Ecto neural progenitor cell (in vitro differentiated cells): ENCODE measurements at places on chromosomes 6 and 20.

GRCh38 chr6:164015088-164015484, 600.6 kb downstream of the QKI start:
- DNase-seq = no peak

DNA sequence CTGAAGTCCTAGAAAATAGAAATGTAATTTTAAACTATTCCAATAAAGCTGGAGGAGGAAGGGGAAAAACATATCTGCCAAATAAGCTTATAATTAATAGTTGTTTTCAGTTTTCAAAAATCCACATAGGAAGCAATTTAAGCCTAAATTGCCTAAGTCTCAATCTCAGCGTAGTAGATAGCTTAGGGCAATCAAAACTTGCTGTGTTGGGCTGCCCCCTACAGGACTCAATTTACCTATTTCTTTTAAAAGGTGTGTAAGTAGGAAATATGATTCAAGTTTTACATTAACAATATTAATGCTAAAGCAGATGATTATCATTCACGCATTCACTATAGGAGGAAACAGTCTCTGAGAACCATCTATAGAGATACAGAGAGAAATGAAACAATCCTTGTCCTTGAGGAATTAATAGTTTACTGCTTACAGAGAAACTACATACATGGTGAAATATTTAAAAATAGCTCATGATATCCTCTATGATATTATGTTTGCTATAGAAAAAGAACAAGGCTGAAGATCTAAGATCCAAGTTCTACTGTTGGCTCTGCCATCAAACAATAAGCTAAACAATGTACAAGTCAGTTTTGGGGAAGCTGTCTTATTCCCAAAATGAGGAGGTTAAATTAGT, 102.1 kb downstream of the ATG5 start:
- no peak for DNase-seq

DNA sequence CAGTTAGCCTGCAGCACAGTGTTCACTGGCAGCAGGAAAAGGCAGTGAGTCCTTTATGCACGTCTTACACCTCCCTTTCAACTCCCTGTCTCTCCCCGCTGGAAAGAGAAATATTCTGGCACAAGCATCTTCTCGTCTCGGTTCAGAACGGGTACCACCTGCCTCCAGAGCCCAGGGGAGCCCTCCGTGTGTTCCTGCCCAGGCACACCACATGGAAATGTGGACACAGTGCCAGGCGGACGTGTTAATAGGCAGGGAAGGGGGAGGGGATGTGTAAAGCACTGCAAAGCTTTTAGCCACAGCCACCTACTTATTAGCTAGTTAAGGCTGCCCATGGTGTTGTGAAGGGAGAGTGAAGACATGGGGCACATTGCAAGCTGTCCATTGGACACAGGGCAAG, 219.7 kb downstream of the FARS2 start:
- DNase-seq = no peak

GRCh38 chr20:42370075-42370474, 751.9 kb upstream of the CHD6 start:
- no peak for DNase-seq

DNA sequence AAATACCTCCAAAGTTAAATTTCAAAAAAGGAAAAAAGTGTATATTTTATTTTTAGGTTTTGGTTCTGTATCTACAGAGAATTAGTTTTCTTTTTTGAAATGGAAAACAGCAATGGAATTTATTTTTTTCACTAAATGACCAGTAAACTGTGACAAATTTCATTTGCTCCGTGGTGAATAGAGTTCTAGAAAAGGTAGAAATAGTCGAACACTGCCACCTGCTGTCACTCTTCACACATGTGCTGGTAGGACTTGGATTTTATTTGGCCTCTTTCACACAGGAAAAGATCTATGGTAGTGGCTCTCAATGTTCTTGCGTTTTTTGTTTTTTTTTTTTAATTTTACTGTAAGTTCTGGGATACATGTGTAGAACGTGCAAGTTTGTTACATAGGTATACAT, 312.5 kb downstream of the EYA4 start:
- DNase-seq = no peak

DNA sequence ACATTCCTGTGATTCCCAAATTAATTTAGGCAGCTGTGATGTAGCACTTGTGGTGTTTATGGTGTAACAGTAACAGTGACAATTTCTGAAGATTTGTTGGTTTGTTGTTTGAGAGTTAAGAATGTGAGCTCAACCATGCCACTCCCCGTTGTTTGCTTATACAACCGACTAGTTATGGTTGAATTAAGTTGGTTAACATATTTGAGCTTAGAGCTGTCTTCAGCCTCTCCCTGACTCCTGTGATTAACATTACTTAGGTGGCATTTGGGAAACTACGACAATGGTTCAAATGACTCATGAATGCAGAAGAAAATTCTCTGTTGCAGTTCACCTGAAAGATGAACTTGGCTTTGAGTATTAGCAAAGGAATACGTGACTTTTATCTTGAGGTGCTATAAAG, 35.9 kb upstream of the PRL start:
- DNase-seq = no peak

GRCh38 chr20:1830240-1830639, 65.0 kb upstream of the SIRPA start:
- DNase-seq = no peak

DNA sequence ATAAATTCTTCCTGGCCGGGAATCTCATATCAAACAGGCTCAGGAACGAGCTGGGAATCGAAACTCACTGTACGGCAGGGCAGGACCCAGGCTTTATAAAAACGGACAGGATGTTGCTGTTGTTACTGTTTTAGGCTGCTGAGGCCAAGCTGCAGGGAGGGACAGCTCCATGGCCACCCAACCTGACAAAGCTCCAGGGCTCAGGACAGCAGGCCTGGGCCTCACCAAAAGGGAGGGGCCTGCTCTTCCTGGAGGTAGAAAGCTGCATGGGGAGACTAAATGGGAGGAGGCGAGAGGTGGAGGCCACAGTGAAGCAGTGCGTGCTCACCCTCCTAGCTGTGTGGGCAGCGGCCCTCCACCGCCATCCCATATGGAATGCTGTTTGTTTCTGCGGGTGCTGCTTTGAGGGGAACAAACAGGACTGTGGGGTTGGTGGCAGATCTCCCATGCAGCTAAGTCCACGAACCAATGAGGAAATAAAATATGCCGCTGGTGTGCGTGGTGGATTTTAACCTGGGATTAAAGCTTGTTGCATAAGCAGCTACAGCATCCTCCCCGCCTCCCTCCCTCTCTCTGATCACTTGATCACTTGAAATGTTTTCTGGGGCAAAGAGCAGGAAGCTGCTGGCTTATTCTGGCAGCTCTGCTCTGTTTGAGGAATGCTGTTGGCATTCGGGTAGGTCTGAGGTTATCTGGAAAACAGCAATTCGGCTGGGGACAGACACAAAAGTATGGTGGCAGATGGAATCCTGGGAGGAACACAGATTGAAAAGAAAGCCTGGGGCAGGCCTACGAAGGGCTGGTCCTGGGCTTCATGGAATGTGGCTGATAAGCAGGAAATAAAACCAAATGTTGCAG, 2.4 kb upstream of the ZMYND8 start:
- DNase-seq = peak; percentile 83

DNA sequence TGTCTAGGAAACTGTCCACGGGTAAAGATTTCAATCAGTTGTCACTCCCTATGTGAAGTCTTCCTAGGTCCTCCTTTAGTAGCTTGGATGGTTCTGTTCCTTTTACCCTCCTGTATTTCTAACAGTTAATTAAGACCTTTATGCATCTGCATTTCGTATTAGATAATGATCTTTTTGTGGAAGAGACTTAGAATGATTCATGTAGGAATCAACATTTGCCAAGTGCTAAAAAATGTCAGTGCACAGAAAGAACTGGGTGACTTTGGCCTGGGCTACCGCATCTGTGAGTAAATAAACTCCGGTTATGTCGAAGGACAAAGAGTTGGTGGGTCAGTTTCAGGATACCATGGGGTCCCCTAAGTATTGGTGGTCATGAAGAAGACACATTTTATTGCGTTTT, 918.0 kb downstream of the TFAP2A start:
- DNase-seq = no peak

- no peak for DNase-seq
These were observed 112.3 kb downstream of the PFDN4 start for GRCh38 chr20:54320148-54320607.

DNA sequence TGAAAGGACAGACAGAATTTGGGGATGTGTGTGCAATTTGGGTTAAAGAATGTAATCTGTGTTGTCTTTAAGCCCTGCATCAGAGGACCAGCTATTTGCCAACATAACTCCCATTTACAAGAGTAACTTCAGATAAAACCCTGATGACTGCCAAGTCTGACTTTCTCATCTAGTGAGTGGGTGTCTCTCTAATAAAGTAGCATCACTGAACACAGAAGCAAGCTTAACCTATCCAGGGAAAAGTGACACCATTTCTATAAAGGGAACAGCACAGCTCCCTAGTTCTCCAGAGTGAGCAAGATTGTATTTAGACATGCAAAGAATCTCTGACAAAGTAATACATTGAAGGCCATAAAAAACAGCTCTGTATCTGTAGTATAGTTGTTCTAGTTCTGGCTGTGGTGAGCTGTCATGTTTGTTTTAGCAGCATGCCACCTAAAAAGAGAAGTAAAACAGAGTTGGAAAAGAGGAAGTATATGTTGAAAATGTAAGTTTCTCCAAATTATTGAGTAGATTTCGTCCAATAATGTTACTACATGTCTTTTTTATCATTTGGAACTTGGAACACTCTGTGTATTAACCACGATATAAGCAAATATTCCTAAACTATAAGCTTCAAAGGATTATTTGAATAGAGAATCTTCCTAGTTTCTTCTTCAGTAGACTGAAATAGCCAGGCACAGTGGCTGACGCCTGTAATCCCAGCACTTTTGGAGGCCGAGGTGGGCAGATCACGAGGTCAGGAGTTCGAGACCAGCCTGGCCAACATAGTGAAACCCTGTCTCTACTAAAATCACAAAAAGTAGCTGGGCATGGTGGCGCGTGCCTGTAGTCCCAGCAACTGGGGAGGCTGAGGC, 8.8 kb upstream of the PIM1 start:
- no peak for DNase-seq

DNA sequence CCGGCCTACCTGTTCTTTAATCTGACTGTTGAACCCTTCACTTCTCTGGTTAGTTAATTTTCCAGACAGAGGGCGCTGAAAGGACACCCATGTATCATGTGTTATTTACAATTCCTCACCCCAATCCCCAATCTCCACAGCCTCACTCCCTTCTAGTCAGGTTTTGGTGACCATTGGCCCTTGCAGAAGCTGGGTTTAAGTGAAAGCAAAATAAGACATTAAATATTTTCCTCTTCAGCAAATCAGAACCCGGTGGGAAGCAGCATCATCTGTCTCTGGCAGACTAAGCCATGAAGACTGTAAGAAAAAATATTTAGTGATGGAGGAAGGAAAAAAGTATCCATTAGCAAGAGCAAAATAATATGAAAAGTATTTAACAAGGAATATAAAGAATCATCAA, 9.4 kb upstream of the HLA-DQA1 start:
- DNase-seq = no peak
